Lower lobe of right lung (tissue), 2 donors: ENCODE measurements at places on chromosomes 6 and 20. TPM values are rescaled to one million over a fixed set of nuclear protein-coding genes. Genes with fewer than 3 reads are reported as not detected.

The SMLR1 gene
- not detected for total RNA-seq

The GRM1 gene
- total RNA-seq, result 0.09 TPM

The TGM3 gene
- 0.32 TPM for total RNA-seq

The OPRM1 gene
- total RNA-seq, result not detected

The CCM2L gene
- 18.8 TPM for total RNA-seq

The E2F1 gene
- 3.9 TPM for total RNA-seq

The LY86 gene
- total RNA-seq, result 20.2 TPM

GRCh38 chr6:449057-449430, 57.5 kb downstream of the IRF4 start:
- H3K4me1 ChIP-seq, result no peaks in the 10 kb centered on the region
- no peak overlapping the region for H3K27ac ChIP-seq
- no peaks in the 10 kb centered on the region for H3K36me3 ChIP-seq
- no peak for DNase-seq

GRCh38 chr6:100217225-100218012, 223.4 kb upstream of the MCHR2 start:
- no peaks in the 10 kb centered on the region for H3K27me3 ChIP-seq
- no peak overlapping the region for H3K4me3 ChIP-seq
- H3K36me3 ChIP-seq, result no peaks in the 10 kb centered on the region
- no peak for DNase-seq

GRCh38 chr20:54556406-54556805, 81.0 kb downstream of the DOK5 start:
- H3K36me3 ChIP-seq, result no peaks in the 10 kb centered on the region
- no peaks in the 10 kb centered on the region for H3K27me3 ChIP-seq

DNA sequence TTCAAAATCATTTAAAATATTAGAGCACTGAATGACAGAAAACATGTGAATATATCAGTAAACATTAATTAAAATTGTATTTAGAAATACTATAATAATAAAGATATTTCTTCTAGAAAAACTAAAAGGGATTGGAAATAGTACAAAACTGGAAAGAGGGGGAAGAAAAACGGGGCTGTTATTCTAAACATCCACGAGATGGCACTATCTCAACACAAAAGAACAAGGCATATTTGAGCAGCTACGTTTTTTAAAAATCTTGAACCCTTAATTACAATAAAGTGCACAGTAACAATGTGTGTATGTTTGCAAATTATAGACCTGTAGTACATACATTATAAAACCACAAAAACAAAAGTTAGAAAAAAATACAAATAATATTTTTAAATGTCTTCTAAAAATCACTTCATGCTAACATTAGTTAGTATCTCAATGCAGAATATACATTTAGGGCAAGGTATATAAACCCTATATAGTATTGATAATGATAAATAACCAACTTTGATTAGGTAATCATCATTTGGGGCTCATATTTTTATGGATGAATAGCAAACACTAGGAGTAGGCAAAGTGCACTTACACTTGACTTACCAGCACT, 42.5 kb upstream of the PNISR start:
- no peak for DNase-seq
- no peaks in the 10 kb centered on the region for H3K4me1 ChIP-seq
- H3K27ac ChIP-seq, result no peak overlapping the region

GRCh38 chr6:15303920-15304291, 58.0 kb downstream of the JARID2 start:
- H3K36me3 ChIP-seq, result no peaks in the 10 kb centered on the region
- no peak for DNase-seq
- no peak overlapping the region for H3K27ac ChIP-seq
- H3K4me3 ChIP-seq, result no peak overlapping the region
- H3K27me3 ChIP-seq, result no peaks in the 10 kb centered on the region

- DNase-seq, result no peak
- H3K27me3 ChIP-seq, result peaks cover 37% of the 10 kb centered on the region
- H3K4me1 ChIP-seq, result no peaks in the 10 kb centered on the region
- H3K4me3 ChIP-seq, result no peak overlapping the region
These were observed 184.7 kb downstream of the CDH4 start for GRCh38 chr20:61436667-61437279.

DNA sequence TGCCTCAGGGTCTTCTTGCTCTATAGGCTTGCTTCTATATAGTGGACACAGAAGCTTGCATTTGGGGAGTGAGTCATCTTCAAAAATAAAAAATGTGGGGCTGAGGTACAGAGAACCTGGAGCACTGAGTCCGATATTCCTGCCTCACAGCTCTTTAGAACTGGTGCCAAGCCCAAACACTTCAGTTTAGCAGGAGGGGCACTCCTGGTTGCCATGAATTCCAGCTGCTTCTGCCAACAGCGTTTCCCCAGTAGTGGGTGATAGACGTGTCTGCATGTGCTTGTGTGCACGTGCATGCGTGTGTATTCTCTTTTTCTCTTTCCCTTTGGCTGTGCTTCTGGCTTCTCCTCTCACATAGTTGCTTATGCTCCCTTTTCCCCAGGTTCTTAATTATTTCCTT, 11.9 kb downstream of the DNPH1 start:
- H3K27ac ChIP-seq, result no peak overlapping the region
- no peaks in the 10 kb centered on the region for H3K4me1 ChIP-seq
- H3K36me3 ChIP-seq, result peaks cover 59% of the 10 kb centered on the region
- H3K27me3 ChIP-seq, result no peaks in the 10 kb centered on the region

GRCh38 chr6:49913636-49914375, 47.5 kb upstream of the CRISP1 start:
- DNase-seq, result no peak
- H3K4me1 ChIP-seq, result no peaks in the 10 kb centered on the region
- no peak overlapping the region for H3K4me3 ChIP-seq
- H3K27me3 ChIP-seq, result no peaks in the 10 kb centered on the region
- no peaks in the 10 kb centered on the region for H3K36me3 ChIP-seq
- H3K27ac ChIP-seq, result no peak overlapping the region

DNA sequence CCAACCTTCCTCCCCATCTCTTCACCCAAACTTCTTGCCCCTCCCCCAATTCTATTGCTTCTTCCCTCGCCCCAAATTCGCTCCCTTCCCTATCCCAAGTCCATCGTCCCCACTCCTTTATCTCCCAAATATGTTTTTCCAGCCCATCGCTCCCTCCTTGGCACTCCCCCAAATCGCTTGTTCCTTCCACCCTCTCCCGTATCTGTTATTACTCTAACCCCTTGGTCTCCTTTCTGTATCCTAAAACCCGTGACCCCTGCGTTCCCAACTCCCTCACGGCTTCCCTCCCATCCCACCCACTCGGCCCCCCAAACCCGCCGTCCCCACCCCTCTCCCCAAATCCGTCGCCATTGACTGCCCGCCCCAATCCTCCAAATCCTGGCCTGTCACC, 584 bp downstream of the MTCH1 start:
- DNase-seq, result no peak
- H3K36me3 ChIP-seq, result peaks cover 13% of the 10 kb centered on the region
- peak overlapping the region; percentile 98 for H3K27ac ChIP-seq
- H3K4me3 ChIP-seq, result peak overlapping the region; percentile 98

DNA sequence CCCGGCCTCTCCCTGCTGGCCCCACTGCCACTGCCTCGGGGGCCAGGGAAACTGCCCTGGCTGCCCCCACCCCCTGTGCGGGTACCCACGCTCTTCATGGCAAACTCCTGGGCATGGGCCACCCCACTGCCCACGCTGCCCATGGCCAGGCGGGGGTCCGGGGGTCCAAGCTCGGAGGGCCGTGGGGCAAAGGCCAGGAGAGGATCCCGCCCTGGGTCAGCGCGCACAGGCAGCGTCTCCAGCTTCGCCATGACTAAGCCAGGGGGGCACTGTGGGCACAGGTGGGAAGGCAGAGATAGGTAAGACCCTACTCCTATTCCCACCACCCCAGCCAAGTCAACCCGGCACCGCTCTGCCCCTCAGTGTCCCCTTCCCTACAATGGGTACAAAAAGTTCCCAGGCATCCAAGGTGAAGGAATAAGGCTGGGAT, 6.4 kb downstream of the LZTS3 start:
- H3K4me1 ChIP-seq, result peaks cover 5% of the 10 kb centered on the region
- peaks cover 7% of the 10 kb centered on the region for H3K27me3 ChIP-seq
- no peak for DNase-seq
- no peak overlapping the region for H3K27ac ChIP-seq
- no peaks in the 10 kb centered on the region for H3K36me3 ChIP-seq

DNA sequence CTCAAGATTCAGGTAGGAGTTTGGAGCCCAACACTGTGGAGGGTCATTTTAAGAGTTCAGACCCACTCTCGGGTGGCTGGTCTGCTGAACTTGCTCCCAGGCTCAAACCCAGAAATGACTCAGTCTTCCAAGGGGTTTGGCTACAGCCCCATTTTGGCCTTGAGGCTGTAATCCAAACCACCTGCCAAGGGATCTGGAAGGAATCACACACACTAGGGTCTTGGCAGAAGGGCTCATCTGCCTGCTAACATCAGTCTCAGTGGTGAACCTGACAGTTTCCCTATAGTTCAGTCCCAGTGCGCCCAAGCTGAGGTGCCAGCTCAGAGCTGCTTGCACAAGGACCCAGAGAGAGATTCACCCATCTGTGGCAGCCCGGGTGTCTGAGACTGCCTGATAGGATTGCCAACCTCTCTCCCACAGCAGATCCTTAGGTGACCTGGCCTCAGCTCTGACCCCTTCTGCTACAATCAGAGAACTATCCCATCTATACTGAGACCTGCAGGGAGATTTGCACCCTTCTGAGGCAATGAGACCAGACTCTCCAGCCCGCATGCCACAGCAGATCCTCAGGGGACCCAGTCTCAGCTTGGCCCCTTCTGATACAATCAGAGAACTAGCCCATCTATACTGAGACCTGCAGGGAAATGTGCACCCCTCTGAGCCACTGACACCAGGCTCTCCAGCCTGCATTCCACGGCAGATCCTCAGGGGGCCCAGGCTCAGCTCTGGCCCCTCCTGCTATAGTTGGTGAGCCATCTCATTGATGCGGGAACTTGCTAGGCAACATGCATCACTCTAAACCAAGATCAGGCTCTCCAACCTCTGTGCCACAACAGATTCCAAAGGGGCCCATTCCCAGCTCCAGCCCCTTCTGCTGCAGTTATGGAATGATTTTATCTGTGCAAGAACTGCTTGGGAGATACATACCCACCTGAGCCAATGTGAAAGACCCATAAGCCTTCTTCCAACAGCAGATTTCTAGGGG, 48.2 kb downstream of the THBS2 start:
- H3K4me1 ChIP-seq, result no peaks in the 10 kb centered on the region
- H3K27me3 ChIP-seq, result no peaks in the 10 kb centered on the region
- no peak for DNase-seq
- no peaks in the 10 kb centered on the region for H3K36me3 ChIP-seq
- no peak overlapping the region for H3K4me3 ChIP-seq
- H3K27ac ChIP-seq, result no peak overlapping the region

- no peak overlapping the region for H3K4me3 ChIP-seq
- H3K4me1 ChIP-seq, result peaks cover 31% of the 10 kb centered on the region
- DNase-seq, result peak; percentile 74
- peak overlapping the region; percentile 82 for H3K27ac ChIP-seq
- no peaks in the 10 kb centered on the region for H3K36me3 ChIP-seq
These were observed 12.8 kb upstream of the DSTN start for GRCh38 chr20:17556837-17557674.

GRCh38 chr6:16481697-16482399, 243.5 kb downstream of the GMPR start:
- no peak overlapping the region for H3K4me3 ChIP-seq
- H3K27me3 ChIP-seq, result no peaks in the 10 kb centered on the region
- H3K4me1 ChIP-seq, result peaks cover 2% of the 10 kb centered on the region
- H3K36me3 ChIP-seq, result peaks cover 14% of the 10 kb centered on the region
- DNase-seq, result no peak
